Daoy (cell line): ENCODE measurements at places on chromosomes 3 and 15. TPM values are rescaled to one million over a fixed set of nuclear protein-coding genes. Genes with fewer than 3 reads are reported as not detected.

DNA sequence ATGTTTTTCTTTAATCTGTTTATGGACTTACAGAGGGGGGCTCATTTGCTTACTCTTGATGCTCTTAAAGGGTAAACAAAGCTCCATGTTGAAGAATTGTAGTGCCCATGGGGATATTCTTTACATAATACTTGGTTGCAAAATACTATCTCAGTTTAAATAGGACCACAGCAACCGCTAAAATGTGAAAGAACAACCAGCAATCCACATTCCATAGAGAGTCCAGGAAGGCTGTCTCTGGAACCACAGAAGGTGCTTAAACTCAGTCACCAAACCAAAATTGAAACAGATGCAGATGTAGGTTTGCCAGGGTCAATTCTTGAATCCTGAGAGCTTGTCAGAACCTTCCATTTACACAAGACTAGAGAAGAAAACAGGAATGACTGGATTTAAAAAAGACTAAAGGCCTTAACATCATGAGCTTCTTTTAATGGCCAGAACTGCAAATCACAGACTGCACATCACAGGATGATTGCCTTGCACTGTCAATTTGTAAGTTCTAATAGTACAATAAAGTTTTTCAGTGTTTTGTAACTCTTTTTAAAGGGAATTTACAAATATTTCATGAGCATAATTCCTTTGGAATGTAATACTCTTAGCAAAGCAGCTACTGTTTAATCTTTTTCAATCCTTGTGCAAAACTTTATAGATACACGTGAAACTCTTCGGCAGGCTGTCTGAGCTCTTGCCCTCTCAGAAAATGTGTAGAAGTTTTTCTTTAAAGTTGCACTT is 661.6 kb downstream of the SI start:
- no peak for DNase-seq

RBPMS2 gene
- total RNA-seq: 0.06 TPM in 1 of 2 replicates, not detected in the other

NANOGP8 gene
- total RNA-seq: not detected in 2 replicates

GRCh38 chr3:149019580-149019979 is 28.2 kb downstream of the GYG1 start:
- no peak for DNase-seq

GRCh38 chr15:60392986-60393790 is 4.6 kb downstream of the ANXA2 start:
- peak; percentile 96 for DNase-seq
